ENCODE measurements at places on chromosomes 2 and 18. TPM values are rescaled to one million over a fixed set of nuclear protein-coding genes. Genes with fewer than 3 reads are reported as not detected.

Gene AOX1
- 3.7 TPM for total RNA-seq

Gene GKN1
- not detected for total RNA-seq

Gene KCNF1
- 0.35 TPM for total RNA-seq

Gene TGFA
- 97.0 TPM for total RNA-seq

Gene COBLL1
- total RNA-seq = 14.6 TPM

Gene LTBP1
- total RNA-seq = 45.5 TPM

Gene TMX3
- 25.2 TPM for total RNA-seq

Gene MYCN
- not detected for total RNA-seq

Gene RAB27B
- 14.2 TPM for total RNA-seq

Gene METAP1D
- 1.8 TPM for total RNA-seq

Gene ALKAL2
- total RNA-seq = not detected

Gene CD8B
- not detected for total RNA-seq

Measured in airway epithelial cell (primary cell).